ENCODE measurements at places on chromosomes 6 and 20.

GRCh38 chr20:11067359-11067758 lies 393.6 kb upstream of the JAG1 start:
- no peak for DNase-seq

- DNase-seq: no peak
Observed at GRCh38 chr20:61977419-61977786, 88.3 kb downstream of the TAF4 start.

GRCh38 chr6:65799389-65799788 lies 92.4 kb upstream of the EYS start:
- no peak for DNase-seq

- no peak for DNase-seq
Observed at GRCh38 chr6:138226700-138227315, 8.5 kb upstream of the PBOV1 start.

DNA sequence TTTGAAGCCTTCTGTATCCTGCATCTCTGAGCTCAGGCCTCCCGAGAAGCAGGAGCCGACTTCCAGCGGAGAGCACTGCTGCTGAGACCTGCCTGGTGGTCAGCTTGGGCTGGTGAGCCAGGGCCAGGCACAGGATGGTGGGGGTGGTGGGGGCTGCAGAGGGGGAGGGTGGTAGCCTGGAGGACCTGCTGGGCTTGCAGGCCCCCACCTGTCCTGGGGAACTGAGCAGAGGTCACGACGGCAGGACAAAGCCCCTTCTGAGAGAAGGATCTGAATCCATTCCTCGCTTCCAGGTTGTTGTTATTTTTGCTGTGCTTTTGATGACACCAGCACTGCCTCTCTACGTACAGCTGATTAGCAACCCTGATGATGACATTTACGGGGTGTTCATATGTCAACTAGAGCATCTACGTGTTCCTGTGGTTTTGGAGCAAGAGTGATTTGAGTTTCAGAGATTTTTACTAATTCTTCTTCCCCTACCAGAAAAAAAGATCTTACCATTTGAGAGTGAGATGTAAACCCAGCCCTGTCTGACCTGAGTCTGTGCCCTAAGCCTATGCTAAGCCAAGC lies 35.7 kb upstream of the CD93 start:
- DNase-seq: no peak

DNA sequence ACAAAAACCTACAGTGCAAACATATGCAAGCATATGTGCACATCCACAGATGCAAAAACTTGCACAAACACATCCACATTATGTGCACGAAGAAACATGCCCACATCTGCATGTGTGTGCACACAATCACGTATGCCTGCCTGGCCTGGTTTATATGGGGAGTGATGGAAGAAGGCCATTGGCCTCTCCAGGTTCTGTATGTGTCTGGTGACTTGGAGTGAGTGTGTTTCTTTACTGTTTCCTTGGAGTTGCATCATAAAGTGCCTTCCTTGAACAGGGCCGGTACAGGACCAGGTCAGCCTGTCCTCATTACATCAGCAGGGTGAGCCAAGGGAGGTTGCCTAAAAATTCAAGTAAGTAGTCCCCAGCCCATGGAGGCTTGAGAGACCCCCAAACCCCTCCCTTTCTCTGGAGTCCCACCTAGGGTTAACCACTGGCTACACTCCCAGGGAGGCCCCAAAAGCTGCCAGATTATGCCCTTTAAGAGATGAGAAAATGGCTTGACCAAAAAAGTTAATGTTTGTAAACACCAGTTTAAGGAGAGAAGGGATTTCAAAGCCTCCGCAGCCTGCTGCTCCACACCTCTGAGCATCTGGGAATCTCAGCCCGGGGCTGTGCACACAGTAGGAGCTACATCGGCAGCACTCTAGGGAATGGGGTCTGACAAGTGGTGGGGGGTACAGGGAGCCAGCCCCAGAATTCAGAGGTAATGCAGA lies 140.8 kb downstream of the VEGFA start:
- DNase-seq: no peak

GRCh38 chr20:50333812-50334211 lies 143.2 kb downstream of the CEBPB start:
- DNase-seq: no peak

DNA sequence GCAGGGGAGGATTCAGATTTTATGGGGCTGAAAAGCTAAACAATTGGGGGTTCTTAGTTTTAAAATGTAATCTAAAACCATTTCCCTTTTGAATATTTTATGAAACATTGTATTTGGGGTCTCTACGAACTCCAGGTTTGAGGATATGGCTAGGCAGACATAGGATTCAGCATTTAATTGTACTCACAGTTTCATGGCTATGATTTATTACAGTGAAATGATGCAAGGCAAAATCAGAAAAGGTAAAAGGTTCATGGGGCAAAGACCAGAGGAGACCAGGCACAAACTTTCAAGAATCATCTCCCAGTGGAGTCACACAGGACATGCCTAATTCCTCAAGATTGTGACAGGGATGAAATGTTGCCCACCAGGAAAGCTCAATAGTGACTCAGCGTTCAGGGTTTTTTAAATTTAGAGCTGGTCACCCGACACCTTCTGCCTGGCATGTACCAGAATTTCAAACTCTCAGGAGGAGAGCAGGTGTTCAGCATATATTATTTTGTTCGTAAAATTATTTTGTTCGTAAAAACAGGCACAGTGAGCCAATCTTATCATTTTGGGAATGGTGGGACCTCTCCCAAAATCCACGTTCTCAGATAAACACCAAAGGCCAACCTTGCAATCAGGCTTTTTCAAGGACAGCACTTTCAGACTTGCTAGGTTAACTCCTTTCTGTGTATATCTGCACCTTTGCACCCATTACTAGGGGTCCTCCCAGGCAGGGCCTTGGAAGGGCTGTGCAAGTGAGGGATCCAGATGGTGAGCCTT lies 270.3 kb downstream of the NKAIN2 start:
- DNase-seq: no peak

GRCh38 chr20:41426086-41426830 lies 59.6 kb upstream of the EMILIN3 start:
- no peak for DNase-seq

DNA sequence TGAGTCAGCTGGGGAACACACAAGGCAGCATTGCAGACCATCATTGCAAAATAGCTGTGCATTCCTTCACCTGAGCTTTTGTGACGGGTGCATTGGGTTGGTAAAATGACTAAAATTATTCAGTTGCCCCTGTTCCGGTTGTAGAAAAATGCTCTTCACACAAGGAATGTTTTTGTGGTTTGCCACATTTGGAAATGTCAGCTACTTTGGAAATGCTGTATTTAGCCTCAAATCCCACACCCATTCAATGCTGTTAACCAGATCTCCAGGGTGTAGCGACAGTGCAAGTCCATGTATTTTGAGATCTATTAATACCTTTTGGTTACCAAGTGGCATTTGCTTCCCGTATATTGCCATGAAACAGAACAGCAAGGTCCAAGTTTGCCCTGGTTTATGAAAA lies 201.2 kb downstream of the FOXA2 start:
- no peak for DNase-seq

- no peak for DNase-seq
Observed at GRCh38 chr6:57215260-57215659, 6.8 kb downstream of the RAB23 start.

GRCh38 chr20:4113615-4114603 lies 98.6 kb upstream of the RNF24 start:
- DNase-seq: no peak

- DNase-seq: no peak
Observed at GRCh38 chr6:136552054-136552453, 1.8 kb upstream of the MAP7 start.

DNA sequence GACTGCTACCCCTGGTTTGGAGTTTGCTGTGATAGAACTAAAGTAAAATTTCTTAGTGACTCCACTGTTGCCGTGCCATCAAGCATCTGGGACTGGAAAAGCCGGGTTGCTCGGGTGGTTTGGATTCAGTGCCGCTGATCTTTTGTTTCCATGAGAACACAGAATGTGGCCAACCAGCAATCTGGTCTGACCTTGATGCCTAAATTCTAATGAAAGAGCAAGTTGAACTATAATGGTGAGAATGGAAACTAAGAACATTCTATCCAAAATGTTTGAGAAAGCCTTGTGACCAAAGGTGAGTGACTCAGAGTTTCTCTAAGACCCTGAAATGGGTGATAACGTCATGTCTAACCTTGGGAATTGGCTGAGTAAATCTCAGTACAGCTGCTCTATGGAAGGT lies 9.9 kb upstream of the PI16 start:
- DNase-seq: no peak

GRCh38 chr6:82779041-82779440 lies 286.6 kb downstream of the UBE3D start:
- no peak for DNase-seq

DNA sequence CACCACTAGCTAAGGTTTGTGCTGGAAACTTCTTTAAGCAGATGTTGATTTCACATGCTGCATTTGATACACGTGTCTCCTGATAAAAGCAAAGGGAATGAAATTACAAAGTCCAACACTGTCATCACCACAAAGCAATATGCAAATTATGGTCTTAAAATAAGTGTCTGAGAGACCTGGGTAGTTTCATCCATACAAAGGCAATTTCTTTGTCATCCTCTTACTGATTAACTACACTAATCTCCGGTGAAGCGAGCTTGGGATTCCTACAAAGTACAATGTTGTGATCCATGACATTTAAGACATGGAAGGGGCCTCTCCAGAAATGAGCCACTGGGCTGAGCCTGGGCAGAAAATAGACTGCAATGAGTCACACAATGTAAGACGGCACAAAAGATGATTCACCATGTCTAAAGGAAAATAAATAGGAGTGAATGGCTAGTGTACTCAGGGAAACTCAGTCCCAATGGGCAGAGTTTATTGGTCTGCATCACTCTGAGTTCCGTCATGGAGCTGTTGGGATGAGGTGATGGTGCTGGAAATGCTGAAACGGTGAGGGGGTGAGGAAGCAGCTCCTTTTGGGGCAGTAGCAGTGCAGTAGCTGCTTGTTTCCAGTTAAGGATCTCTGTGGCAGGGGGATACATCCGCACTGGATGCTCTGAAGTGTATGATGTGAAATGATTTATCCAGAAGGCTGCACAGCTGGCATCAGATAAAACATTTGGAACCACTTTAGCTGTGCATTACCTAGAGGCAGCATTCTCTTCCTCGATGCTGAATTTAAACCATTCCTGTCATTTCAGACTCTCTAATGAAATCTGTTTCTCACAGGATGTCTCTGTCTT lies 103.3 kb downstream of the IBTK start:
- peak; percentile 1 for DNase-seq
